ENCODE measurements at places on chromosomes 6 and 20.
A peak's percentile ranks its signal among the peaks of the same experiment; 100 is the strongest.

DNA sequence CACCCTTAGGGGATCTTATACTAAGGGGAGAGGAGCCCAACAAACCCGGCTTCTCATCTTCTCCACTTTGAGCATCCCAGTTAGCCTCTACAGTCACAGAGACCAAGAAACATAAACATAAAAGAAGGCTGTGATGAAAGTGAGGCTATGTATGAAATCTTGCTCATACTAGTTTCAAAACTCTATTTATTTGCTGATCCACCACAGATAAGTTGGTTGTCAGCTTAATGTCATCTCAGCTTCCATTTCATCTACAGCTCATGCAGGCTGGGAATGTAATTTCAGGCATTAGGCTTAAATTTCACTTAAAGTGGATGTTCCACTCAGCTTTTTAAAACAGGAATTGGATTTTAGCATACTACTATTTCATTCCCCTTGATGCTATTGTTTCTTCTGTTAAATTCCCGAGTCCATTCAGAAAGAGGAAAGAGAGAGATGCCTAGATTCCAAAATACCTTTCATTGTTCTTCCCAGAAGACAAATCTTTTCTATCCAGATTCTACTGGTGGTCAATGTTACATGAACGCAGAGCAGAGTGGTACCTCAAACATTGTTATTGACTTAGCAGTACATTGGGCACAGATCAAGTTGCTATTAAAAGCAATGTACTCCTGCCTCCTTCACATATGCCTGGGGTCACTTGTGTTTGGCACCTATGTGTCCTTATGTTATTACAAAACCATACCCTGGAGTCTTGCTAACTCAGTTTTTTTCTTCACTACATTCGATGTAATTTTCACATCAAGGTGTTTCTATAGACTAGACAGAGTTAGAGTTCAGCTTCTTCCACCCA, 149.0 kb downstream of the HACE1 start:
- DNase-seq, result no peak

DNA sequence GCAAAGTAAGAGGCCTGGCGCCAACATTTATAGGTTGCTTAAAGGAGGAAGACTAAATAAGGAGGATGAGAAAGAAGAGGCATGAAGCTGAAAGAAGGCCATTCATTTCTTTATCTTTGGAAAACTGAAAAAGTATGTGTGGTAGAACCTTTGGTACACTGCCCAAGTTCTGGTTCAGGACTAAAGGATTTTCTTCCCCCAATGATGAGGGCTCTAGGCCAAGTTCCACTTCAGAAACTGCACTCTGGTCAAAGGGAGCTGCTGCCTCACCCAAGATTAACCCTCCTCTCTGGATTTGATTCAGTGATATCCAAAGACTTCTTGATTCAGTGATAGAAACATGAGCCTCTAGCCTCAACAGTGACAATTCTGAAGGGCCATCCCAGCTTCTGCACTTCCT, 5.0 kb upstream of the KPNA5 start:
- no peak for DNase-seq

DNA sequence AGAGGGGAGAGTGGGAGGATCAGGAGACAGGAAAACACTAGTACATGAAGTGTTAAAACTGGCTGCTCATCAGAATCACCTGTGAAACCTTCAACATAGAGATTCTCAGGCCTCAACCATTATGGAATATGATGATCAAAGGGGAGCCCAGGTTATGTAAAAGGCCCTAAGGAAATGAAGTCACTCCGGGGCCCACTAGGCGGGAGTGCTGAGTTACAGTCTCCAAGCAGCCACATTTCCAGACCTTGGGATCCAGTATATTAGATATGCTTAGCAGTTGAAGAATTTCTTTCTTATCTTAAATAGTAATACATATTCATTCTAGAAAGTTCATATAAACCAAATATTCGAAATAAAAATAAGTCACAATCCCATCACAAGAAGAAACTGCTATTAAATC, 476.3 kb downstream of the PRKN start:
- DNase-seq, result peak; percentile 17

DNA sequence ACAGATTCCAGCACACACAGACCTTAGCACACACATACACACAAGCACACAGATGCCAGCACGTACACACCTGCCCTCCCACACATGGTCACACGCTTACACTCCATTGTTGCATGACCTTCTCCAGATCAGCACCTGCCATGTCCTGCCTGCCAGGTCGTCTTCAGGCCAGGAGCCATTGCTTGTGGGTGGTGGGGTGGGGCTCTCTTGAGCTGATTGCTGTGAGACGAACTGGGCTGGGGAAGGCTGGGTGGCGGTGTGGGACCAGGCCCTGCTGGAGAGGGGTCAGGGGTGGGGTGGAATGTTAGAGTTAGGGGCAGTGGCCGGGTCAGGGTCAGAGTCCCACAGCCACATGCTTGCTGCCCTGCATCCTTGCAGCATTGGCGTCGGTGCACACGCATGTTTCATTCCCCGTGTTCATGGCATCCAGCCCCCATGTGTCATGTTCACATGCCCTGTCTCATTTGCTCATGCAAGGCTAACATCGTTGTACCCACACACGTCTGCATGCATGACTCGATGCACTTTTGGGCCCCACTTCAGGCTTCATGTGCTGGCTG, 6.5 kb upstream of the NPBWR2 start:
- no peak for DNase-seq

DNA sequence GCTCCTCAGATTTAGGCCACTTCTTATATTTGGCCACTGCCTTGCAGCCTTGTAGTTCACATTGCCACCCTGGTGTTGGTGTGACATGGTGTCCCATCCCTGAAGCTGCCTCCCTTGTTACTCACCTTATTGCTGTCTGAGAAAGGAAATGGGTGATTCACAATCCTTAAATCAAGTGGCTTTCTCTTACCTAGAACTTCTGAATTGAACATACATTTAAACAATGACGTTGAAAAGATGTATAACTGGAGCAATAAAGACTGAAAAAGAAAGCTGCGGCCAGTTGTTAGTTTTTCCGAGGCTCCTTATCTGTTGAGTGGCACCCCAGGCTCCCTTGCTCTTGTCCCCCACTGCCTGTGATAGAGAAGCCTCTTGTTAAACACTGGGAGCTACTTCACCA, 28.8 kb upstream of the GNRH2 start:
- DNase-seq, result no peak

GRCh38 chr6:170525795-170526194, 27.3 kb downstream of the PSMB1 start:
- no peak for DNase-seq

DNA sequence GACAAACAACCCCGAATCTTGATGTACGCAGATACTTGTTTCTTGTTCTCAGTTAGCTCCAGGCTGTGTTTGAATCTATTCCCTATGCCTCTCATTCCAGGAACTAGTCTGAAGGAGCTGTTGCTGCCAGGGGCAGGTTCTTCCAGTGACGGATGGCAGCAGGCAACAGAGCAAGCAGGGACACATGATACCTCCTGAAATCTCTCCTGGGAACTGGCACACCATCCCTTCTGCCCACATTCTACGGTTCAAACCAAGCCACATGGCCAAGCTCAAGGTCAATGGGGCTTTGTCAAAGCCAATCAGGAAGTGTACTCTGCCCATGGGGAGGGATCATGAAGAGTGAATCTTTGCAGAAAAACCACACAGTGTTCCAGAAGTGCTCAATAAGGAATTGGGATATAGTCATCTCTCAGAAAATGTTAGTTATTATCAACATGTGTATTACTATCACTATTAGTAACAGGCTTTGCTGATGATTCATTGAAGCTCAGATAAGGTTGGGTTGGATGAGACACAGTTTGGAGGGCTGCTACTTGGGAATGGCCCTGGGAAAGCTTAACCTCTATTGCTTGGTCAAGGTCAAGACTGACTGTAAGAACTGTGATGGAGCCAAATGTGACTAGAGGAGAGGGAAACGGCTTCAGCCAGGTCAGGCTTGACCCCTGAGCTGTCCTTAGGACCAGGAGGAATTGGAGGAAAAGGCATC, 454.9 kb downstream of the PTPRT start:
- no peak for DNase-seq

GRCh38 chr6:93516441-93516840, 97.1 kb upstream of the EPHA7 start:
- peak; percentile 33 for DNase-seq

DNA sequence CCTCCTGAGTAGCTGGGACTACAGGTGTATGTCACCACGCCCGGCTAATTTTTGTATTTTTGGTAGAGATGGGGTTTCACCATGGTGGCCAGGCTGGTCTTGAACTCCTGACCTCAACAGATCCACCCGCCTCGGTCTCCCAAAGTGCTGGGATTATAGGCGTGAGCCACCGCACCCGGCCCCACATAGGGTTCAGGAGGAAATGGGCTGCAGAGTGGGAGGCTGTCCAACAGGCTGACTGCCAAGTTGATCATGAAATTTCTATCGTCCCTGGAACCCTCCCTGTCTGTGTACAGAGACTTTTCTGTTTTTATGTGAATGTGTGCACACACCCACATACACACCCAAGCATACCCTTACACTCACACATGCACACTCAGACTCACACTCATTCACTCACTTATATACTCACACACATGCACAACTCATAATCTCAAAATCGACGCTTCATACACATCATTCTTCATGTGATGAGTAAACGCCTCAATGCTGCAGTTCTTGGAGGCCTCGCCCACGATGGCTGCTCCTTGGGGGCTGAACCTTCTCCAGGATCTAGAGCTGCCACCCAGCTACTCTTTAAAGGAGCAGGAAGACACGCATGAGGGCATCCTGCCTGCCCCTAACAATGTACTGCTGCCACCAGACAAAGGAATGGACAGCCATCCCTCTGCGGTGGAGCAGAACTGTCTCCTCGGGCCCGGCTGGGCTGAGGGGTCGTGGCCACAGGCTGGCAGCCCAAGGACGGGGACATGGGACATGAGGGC, 35.6 kb downstream of the SUN5 start:
- no peak for DNase-seq
